ENCODE measurements at places on chromosomes 7 and 10.

GRCh38 chr10:84547616-84548015, 219.2 kb downstream of the CCSER2 start:
- no peak for DNase-seq

- DNase-seq: no peak
Observed at GRCh38 chr10:123309731-123310130, 155.5 kb downstream of the BUB3 start.

GRCh38 chr10:107666214-107666613, 501.7 kb upstream of the SORCS1 start:
- DNase-seq: no peak

DNA sequence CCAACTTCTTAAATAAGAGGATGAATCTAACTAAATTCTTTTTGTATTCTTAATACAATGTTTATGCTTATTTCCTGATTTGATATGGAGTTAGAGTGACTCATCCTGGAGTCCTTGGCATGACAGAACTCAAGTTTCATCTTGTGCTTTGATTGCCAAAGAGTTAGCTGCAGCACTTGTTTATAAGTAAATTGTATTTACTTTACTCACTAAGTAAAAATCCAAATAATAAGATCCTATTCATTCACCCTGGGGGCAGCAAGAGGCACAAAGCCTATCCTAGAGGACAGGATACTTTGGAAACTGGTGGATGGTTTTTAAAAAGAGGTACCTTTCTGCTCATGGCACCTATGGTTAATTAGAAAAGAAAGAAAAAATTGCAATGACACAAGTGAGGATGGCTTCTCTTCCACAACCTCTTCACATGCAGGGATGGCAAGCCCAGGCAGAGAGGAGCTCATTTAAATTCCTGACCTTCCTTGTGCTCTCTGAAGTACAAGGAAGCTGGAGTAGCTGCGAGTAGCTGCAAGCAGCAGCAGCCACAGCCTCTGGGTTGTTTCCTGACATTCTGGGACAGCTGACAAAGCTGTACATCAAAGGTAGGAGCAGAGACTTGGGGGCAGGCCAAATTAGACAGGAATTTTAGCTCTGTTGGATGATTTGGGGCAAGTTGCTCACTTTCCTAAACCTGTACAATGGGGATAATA, 28.5 kb upstream of the CROT start:
- DNase-seq: no peak

DNA sequence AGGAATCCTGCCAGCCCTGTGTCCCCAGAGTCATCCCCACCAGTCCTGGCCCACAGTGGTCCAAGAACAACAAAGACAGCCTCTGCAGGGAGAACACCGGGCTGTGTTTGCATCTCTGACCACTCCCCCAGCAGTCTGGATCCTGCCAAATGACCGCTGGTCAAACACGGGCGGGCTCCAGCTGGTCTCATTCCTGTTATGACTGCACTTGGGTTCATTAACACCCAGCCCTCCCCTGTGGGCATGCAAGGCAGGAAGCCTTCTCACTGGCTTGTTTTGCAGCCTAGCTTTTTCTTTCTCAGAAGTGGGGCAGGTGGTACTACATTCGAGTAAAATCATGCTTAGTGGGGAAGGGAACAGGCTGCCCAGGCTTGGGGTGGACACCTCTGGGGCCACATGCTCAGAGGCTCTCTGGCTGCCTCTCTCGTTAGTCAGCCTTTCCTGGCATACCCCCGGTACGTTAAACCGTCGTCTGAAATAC, 190.0 kb downstream of the PLXNA4 start:
- DNase-seq: no peak

DNA sequence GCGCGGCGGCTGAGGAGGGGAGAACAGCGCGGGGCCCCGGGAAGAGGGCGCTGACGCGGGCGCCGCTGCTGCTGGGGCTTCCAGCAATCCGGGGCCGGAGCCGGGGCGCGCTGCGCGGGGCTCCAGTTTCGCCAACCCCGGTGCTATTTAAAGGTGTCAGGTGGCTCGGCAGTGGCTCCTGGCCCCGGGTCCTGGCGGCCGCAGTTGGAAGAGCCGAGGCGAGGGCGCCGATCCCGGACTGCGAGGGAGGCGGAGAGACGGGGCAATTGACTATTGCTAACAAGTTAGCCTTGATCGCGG, 347 bp downstream of the LBX1 start:
- no peak for DNase-seq

- no peak for DNase-seq
Observed at GRCh38 chr10:131710142-131710861, 190.5 kb upstream of the PPP2R2D start.
